ENCODE measurements at places on chromosomes 4 and X. TPM values are rescaled to one million over a fixed set of nuclear protein-coding genes. Genes with fewer than 3 reads are reported as not detected.

MRPL1 gene
- 75.9 TPM for total RNA-seq

CD40LG gene
- total RNA-seq: 0.21 TPM

HTR2C gene
- not detected for total RNA-seq

SSX4 gene
- not detected for total RNA-seq

DNA sequence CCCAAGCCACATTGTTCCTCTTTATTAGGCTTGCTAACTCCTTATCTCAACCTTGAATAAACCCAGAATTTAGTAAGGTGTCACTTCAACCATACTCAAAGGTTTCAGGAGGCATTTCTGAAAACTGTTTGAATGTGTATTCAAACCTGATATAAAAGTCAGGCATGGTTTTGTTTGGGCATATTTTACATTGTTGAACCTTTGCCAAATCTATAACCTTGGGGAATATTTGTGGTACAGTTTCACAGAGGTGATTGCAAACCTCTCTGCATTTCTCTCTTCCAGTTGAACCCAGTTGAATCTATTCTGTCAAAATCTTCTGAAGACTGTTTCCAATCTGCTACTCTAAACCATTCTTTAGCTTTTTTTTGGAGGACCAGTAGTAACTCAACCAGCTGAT lies 409.0 kb downstream of the TECRL start:
- DNase-seq: no peak

DNA sequence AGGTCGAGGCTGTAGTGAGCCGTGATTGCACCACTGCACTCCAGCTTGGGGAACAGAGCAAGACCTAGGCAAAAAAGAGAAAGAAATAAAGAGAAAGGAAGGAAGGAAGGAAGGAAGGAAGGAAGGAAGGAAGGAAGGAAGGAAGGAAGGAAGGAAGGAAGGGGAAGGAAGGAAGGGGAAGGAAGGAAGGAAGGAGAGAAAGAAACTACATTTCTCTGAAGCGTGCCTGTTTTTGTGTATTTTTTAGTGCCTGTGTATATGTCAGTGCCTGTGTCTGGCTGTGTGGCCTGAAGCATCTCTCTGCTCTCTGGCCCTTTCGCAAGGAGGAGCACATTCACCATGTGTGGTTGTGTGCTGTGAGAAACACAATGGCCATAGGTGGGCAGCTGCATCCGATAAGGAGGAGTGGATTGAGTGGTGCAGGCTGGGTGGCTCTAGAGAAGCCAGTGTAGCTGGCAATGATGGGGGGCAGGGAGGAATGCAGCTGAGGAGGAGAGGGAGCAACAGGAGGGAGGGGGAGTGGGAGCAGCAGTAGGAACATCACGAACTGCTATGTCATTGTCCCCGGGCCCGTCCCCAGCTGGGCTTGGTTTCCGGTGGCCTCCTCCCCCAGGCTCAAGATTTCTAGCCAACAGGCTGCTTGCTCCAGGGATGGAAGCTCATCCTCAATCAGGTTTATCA lies 11.4 kb downstream of the SYN1 start:
- no peak for DNase-seq

DNA sequence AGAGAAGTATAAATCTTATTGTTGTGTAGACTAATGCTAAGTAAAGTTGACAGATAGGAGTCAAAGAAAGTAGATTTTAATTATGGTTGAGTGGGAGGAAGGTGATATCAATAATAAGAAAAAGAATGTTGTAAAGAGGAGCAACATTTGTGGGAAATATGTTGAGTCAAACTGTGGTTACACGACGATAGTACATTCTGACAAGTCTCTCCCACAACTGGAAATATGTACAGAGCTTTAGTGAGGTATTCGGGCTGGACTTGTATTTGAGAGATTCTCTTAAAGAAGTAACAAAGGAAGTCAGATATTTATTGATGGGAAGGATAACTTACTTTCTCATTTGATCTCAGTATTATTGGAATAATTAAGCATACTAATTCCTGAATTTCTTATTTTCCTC lies 525.3 kb upstream of the MAGEB2 start:
- DNase-seq: no peak

DNA sequence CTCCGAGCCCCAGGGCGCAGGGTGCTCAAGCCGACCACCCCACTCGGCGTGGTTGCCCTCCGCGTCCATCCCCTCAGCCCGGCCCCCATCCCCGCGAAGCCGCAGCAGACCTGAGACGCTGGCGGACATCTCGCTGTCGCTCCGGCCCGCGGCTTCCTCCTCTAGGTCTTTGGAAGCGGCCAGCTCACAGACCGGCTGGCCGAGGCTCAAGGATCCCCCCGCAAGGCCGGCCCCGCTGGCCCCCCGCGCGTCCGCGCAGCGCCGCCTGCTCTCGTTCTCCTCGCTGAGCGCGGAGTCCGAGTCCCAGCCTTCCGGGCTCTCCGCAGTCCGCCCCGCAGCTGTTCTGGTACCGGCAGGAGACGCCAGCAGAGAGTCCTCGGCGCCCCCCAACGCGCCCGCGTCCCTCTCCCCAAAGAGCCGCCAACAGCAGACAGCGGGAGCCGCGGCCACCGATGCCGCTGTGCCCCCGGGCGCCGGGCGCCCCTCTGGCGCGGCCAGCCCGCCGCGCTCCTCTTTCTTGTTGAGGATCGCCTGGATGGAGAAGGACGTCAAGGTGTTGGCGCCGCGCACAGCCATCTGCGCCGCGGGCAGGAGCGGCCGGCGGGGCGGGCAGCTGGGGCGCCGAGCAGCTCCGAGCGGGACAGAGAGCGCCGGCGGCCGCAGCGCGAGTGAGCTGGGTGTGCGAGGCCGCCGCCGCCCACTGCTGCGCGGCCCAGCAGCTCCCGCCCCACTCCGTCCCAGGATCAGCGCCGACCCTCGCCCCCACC lies at the start of gene NKX3-2:
Gene NKX3-2 (minus strand): TSS at position 670 of the 767 bp plus-strand sequence. CDS start 94 bp downstream, at position 576.
- DNase-seq: no peak

DNA sequence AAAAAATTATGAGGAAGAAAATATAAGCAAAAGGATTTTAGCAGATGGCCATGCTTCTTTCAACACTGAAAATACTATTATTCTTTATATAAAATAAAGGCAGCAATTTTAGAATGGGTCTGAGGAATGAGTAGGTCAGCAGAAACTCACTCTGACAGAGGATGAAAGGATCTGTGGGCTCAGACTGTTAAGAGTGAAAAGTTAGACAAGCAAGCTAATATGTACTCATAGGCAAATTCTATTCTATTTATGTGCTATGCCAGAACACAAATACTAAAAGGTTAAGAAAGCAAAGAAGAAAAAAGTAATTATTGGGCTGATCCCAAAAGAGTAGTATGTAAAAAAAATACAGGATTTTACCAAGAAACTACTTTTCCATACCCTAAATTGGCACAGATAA lies 13.9 kb downstream of the LCORL start:
- DNase-seq: no peak

DNA sequence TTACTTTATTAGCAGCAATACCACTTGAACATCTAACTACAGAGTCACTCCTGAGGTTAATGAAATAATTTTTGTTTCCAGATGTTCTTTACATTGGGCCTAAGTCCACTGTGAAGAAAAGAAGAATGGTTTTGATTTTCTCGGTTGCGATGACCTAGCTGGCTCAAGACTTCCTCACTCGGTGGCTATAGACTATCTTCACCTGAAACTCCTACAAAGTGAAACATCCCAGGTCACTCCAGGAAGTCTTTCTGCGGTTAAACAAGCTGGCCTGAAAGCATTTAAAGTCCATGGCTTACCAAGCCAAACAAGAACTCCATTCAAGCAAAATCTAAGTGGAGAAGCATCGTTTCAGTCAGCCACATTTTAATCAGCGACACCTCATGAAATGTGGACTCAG lies 13.7 kb upstream of the SORBS2 start:
- no peak for DNase-seq

DNA sequence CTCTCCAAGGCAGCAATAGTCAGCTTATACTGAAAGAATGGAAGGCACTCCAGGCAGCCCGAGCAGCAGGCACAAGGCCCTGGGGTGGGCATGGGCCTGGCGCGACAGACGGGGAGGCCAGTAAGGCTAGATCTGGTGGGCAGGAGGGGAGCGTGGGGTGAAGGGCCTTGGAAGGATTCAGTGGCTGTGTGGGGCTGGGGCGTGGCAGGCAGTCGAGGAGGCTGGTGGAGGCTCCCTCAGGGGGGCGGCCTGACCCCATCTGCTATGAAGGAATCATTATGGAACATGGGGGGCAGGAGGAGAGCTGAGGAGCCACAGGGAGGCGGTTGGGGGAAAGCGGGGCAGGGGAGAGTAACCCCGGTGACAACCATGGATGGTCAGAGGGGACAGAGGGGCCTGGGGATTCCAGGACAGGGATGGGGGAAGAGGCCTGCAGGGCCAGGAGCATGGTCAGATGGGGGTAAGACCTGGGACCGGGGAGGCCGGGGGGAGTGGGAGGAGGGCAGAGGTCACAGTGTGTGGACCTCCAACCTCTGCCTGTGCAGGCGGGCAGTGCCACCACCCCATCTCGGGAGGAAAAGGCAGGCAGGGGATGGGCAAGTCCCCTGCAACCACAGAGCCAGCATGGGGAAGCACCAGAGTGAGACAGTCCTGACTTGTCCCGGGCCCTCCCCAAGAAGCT lies 70.3 kb downstream of the ACOX3 start:
- DNase-seq: no peak

- no peak for DNase-seq
Measured at GRCh38 chrX:24480400-24480865, 15.3 kb downstream of the PDK3 start.

- DNase-seq: peak; percentile 26
Measured at GRCh38 chr4:54971474-54971950, 153.9 kb downstream of the KDR start.

DNA sequence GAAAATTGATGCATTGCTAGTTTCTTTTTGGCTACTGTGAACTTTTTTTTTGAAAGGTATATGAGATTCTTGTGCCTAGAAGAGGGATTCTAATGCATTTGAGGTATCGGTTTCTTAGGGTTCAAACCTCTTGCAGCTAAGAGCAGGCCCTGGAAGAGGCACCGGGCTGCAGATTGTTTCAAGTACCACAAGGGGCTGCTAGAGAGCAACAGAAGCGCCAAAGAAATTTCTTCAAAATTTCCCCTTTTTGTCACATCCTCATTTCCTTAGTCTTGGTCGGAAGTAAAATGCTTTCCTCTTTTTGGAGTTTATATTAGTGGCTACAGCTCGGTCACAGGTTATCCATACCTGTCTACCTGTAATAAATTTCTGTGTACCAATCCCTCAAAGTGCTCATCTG lies 89.8 kb downstream of the PDGFRA start:
- DNase-seq: no peak

- DNase-seq: no peak
Measured at GRCh38 chrX:154010330-154011087, 9.2 kb downstream of the IRAK1 start.

DNA sequence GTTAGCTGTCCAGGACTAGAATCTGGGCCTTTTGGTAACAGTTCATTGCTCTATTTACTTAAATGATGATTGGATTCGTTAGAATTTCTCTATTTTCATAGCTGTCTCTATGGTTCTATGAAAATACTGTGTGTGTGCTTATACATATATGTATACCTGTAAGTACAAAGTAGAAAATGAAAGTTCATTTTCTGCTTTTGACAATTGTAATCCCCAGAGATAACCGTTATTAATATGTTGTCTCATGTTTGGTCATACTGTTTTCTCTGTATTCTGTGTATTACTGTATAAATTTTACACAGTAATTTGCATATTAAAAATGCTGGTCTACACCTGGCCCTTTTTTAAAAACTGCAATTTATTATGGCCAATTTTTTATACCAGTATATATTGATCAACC lies 55.4 kb downstream of the CLCN3 start:
- no peak for DNase-seq

- DNase-seq: no peak
Measured at GRCh38 chr4:45846016-45846415, 277.8 kb downstream of the GABRG1 start.
